Activated CD4-positive, alpha-beta T cell treated with anti-CD3 and anti-CD28 coated beads, Interleukin-2, amount 10 ng/mL, durations not matched to agents 24 days and 14 days (primary cell): ENCODE measurements at places on chromosomes 12 and 14. TPM values are rescaled to one million over a fixed set of nuclear protein-coding genes. Genes with fewer than 3 reads are reported as not detected.
A peak's percentile ranks its signal among the peaks of the same experiment; 100 is the strongest.

DNA sequence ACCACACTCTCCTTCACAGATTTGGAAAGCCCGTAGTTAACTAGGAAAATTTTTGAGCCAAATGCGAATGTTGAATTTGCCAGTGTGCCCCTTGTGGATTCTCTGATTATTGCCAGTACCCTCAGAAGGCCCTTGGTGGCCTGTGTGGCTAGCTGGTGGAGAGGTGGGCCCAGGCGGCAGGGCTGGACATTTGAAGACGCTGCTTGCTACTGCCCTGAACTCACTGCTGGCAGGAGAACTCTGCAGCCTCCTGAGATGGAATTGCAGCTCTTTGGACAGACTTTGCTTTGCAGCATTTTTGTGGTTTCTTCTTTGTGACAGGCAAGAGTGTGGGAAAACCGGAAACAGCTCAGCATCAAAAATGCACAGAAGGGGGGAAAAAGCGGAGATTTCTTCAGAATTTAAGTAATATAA, 97.6 kb downstream of the TGFB3 start:
- no peak overlapping the region for H3K4me3 ChIP-seq
- DNase-seq, result no peak
- H3K36me3 ChIP-seq, result peaks cover 5% of the 10 kb centered on the region
- no peak overlapping the region for H3K27ac ChIP-seq
- H3K4me1 ChIP-seq, result peaks cover 4% of the 10 kb centered on the region

DNA sequence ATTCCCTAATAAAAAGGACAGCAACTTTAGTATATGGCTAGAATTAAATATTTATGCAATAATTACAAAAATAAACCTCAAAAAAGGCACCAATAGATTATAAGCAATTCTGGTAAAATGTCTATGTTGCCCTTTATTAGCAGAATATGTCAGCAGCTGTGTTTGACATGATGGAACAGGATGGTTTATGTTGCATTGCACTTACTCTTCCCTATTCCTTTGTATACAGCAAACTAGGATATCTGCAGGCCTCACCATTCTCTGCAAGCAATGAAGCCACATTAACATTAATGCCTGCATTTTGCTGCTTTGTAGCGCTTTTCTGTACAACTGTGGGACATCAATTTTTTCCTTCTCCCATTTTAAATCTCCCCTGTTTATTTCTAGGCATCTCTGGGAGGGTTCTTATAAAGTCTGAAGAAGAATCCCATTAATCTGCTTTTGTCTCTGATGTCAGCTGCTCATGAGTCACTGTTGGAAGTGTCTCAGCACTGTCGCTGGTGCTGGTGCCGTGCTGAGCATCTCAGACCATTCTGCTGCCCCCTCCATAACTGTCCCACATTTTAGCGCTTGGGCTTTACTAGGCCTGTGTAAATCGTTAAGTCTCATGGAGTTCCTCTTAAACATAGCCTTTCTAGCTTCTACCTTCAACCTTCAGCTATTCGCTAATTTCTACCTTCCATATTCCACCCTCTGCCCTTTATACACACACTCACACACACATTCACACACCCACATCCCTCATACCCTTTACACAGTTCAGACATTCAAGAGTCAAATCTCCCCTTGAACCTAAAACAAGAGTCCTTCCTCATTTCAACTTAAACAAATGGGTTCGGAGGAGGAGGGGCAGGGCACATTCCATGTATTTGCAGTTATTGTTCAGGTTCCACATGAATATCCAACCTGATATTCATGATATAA, 64.4 kb upstream of the TRHDE start:
- no peaks in the 10 kb centered on the region for H3K4me1 ChIP-seq
- H3K27ac ChIP-seq, result no peak overlapping the region
- no peaks in the 10 kb centered on the region for H3K36me3 ChIP-seq
- DNase-seq, result no peak
- H3K4me3 ChIP-seq, result no peak overlapping the region

GRCh38 chr12:1591034-1591433, 3.3 kb downstream of the FBXL14 start:
- H3K27me3 ChIP-seq, result no peaks in the 10 kb centered on the region
- H3K4me3 ChIP-seq, result peak overlapping the region; percentile 99
- H3K4me1 ChIP-seq, result peaks cover 52% of the 10 kb centered on the region
- H3K27ac ChIP-seq, result peak overlapping the region; percentile 66
- DNase-seq, result peak; percentile 73
- peaks cover 28% of the 10 kb centered on the region for H3K36me3 ChIP-seq

Gene VRK1
- 76.7 and 77.0 TPM in 2 replicates for total RNA-seq

Gene MANSC4
- total RNA-seq, result not detected in 2 replicates

Gene GSC
- not detected in 2 replicates for total RNA-seq
